T1000 (cell line): ENCODE measurements at places on chromosomes 5 and 9.

- no peak for DNase-seq
Measured at GRCh38 chr5:178162481-178162880, 8.8 kb upstream of the NHP2 start.

GRCh38 chr5:72225741-72226140 lies 94.3 kb downstream of the MRPS27 start:
- no peak for DNase-seq

DNA sequence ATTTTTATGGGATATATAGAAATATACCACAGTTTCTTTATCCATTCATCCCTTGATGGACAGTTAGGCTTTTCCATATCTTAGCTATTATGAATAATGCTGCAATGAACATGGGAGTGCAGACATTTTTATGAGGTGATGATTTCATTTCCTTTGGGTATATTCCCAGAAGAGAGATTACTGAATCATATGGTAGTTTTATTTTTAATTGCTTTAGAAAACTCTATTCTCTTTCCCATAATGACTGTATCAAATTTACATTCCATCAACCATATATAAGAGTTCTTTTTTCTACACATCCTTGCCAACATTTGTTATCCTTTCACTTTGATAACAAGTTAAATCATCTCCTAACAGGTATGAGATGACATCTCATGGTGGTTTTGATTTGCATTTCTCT lies 821.6 kb downstream of the TLE1 start:
- no peak for DNase-seq

DNA sequence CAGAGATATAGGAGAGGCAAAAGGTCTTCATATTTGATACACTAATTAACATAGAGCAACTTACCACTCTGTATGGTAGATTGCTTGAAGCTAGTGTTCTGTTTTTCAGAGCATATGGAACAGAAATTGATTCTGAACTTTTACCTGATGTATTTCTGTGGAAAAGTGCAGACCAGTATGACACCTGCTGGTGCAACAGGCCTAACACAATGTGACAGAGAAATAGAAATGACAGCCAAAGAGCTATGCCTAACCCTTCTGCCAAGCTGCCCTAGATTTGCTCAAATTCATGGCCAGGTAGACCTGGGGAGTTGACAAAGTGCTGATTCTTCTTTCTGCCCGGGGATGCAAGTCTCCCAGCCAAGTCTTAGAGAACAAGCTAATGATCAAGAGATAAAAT lies 65.4 kb upstream of the RNF180 start:
- no peak for DNase-seq

- DNase-seq, result no peak
Measured at GRCh38 chr5:7540736-7541485, 145.0 kb downstream of the ADCY2 start.

DNA sequence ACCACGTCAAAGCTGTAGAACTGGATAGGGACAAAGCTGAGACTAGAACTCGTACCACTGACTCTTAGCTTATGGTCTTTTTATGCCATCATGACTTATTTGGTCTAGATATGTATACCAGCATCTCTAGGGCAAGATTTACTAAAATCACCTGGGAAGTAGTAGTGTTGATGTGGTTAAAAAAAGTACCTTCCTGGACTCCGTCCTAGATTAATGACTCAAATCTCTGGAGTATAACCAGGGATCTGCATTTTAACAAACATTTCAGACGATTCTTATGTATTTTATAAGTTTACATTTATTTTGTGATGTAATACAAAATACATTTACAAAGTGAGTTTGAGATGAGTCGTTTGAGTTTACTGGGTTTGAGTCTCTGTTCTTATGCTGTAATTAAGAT lies 68.7 kb downstream of the ARHGAP26 start:
- no peak for DNase-seq

GRCh38 chr5:157963761-157964160 lies 104.8 kb upstream of the CLINT1 start:
- DNase-seq, result no peak

DNA sequence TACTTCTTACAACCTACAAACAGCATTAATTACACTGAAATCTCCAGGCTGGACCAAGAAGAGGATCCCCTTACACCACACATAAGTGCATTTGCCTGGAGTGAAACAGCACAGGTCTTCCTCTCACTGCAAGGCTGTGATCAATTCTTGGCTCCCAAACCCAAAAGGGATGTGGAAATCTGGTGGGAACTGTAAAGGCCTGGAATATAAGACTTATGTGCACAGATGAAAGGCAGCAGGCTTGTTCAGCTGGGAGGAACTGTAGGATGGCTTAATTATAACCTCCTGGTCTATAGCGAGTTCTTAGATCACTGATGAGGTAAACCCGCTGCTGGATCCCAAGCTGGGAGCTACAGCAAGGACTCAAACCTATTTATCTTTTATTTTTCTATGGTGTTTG lies 182.9 kb upstream of the TNC start:
- no peak for DNase-seq

- DNase-seq, result no peak
Measured at GRCh38 chr5:140213370-140213983, 38.5 kb downstream of the CYSTM1 start.

DNA sequence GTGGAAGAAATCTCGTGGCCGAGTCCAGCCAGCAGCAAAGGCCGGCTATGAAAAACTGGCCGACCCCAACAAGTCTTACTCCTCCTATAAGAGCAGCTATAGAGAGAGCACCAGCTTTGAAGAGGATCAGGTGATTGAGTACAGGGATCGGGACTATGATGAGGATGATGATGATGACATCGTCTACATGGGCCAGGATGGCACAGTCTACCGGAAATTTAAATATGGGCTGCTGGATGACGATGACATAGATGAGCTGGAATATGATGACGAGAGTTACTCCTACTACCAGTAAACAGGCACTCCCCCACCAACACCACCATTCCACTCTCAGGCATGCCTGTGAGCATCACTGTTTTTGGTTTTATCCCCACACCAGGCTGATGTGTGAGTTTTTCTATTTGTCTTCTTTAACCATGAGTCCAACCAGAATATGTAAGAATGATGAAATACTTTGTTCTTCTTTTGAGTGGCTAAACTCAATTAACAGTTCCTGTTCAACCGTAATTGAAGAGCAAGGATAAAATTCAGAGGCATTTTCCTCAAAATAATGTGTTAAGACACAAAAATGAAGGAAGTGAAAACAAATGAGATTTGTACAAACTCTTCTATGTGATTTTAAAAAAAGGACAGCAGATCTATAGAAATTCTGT lies 35.5 kb downstream of the RFK start:
- no peak for DNase-seq

GRCh38 chr5:223791-224190 lies 5.7 kb downstream of the SDHA start:
- DNase-seq, result no peak

DNA sequence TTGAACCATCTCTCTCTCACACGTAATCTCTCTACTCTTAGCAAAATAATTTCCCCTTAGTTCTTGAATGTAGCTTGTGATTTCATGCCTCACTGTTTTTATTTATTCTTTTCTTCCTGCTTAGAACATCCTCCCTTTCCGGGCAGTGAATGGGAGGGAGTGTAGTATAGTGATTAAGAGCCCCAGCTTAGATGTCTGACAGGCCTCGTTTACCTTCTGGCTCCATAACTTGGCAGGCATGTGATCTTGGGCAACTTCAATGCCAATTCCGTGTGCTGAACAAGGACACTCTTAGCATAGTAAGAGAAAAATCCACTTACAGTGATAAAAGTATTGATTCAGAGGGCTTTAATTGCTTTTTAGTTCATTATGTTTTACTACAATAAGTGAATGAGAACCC lies 96.3 kb upstream of the TNPO1 start:
- no peak for DNase-seq

- DNase-seq, result no peak
Measured at GRCh38 chr5:120735076-120735475, 271.0 kb downstream of the PRR16 start.

- DNase-seq, result no peak
Measured at GRCh38 chr9:8907868-8908267, 1108.3 kb upstream of the DMAC1 start.

GRCh38 chr9:17942498-17942897 lies 363.6 kb downstream of the SH3GL2 start:
- no peak for DNase-seq

DNA sequence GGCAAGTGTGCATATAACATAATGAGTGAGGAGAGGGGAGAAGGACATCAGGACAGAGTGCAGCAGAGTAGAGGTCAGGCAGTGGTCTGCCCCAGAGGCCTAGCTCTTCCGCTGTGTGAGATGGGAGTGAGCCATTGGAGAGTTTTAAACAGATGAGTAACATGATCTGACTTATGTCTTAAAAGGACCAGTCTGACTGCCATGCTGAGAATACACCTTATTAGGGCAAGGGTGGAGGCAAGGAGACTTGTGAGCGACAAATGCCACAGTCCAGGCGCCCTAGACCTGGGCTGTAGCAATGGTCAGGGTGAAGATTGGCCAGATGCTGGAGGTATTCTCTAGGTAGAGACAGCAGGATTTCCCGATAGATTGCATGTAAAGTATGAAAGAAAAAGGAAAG lies 83.1 kb downstream of the WWC1 start:
- no peak for DNase-seq

- DNase-seq, result no peak
Measured at GRCh38 chr5:90691533-90691932, 132.9 kb downstream of the ADGRV1 start.

- DNase-seq, result no peak
Measured at GRCh38 chr9:5361326-5362010, 21.8 kb upstream of the RLN1 start.

GRCh38 chr5:147530530-147531389 lies 20.9 kb upstream of the DPYSL3 start:
- DNase-seq, result no peak

DNA sequence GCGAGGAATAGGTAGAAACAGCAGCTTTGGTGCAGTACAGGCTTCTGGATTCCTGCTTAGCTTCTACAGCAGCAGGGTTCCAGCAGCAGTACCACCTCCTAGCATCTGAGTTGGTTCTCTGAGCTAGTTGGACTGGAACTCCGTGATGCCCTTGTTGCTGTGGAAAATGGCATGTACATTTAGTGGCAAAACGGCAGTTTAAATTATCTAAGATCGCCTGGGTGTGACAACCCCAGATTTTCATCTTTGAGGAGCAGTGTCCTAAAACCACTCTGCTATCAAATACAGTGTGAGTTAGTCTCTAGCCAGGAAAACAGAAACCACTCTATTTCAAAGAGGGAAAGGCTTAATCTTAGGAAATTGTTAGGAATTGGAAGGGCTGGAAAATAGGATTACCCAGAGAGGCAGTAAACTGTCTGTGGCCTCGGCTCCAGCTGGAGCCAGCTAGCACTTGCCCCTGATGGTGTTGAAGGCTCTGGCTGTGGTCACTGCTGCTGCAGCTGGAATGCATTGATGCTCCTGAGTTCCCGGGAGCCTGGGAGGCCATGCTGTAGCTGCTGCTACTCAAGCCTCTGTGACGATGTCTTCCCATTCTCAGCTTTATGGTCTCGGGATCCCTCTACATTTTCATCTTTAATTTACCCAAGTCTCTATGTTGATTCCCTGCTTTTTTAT lies 29.4 kb downstream of the RAD23B start:
- DNase-seq, result no peak

- no peak for DNase-seq
Measured at GRCh38 chr5:171462928-171463861, 43.7 kb downstream of the FGF18 start.

DNA sequence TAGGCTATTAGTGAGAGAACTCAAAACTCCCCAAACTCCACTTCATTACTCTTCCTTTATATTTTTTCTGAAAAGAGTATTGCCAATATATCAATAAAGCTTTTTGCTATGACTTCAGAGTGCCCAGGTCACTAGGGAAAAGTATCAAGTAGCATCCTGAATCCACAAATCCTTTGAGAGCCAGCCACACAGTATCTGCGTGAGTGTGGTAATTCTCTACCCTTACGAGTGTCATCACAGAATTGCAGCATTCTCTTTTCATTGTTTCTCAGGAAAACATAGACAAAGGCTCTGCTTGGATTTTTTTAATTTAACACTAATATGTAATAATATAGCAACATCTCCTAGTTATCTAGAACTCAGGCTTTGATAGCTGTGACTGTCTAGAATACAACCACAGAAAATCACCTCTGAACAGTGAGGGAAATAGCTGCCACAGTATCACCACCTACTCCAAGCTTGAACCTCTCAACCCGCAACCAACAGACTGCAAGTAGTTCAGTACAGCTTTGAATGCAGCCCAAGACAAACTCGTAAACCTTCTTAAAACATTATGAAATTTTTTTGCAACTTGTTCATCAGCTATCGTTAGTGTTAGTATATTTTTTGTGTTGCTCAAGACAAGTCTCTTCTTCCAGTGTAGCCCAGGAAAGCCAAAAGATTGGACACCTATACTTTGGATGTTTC lies 79.3 kb upstream of the CCDC152 start:
- no peak for DNase-seq

GRCh38 chr5:143345671-143346440 lies 57.6 kb downstream of the NR3C1 start:
- DNase-seq, result no peak

DNA sequence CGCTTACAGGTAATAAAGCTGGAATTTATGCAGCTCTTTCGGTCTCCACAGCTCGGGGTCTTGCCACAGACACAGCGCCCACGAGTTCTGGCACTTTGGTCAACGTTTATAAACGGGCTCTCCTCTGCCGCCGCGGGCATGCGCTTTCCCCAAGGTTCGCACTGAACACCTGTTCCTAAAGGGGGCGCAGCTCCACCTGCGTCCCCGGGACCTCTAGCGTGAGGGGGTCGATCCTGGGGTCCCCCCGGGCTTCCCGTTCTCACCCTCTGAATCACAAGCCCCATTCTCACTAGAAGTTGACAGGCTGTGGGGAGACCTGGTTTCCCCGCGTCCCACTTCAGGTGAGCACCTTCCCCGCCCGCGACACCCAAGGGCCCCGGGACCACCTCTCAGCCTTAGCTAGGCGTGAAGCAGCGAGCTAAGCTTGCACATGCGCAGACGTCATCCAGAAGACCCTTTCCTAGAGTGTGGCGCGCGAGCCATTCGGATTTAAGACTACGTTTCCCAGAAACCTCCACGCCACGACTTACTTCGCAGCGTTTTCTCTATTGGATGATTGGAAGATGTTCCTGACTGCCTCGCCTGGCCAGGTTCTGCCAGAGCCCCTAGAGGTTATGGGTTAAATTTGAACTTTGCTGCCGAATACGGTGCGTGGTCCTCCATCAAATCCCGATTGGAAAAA lies 21.3 kb upstream of the ZNF782 start:
- no peak for DNase-seq

DNA sequence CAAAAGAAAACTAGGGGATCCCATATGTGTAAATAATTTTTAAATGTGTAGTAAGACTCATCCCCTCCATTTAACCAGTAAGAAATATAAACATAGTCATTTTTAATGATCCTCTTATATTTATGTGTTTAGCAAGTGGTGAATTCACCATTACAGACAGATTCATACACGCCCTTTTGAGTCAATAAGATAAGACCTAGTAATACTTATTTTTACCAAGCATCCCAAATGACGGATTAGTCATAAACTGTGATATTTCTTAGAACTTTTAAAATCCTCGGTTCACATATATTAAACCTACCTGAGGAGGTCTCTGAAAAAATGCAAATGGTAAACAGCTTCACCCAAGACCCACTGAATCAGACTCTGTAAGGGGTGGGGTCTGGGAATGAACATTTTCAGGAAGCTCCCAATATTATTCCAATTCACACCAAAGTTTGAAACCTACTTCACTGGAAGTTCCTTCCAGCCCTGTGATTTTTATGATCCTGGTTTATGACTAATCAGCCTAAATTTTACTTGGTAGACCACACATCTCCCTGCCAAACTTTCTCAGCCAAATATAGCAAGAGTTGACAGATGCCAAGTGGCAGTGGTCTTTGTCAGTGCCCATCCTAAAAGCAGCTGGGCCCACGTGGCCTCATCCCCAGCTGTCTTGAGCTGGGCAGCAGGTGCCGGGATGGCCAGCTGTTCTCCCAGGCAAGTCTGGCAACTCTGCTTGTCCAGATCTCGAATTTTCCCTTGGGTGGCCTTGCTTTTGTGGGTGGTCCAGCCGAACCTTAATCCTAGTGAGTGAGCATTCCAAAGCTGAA lies 559.0 kb upstream of the RGMB start:
- no peak for DNase-seq
